Pulmonary artery endothelial cell (primary cell): ENCODE measurements at places on chromosomes 5 and 9. TPM values are rescaled to one million over a fixed set of nuclear protein-coding genes. Genes with fewer than 3 reads are reported as not detected.
A peak's percentile ranks its signal among the peaks of the same experiment; 100 is the strongest.

TGFBI gene
- total RNA-seq: 6.3 and 16.9 TPM in 2 replicates

LEAP2 gene
- 0.13 and 0.67 TPM in 2 replicates for total RNA-seq

LCN10 gene
- under 0.01 TPM in 1 of 2 replicates, not detected in the other for total RNA-seq

PAX5 gene
- total RNA-seq: not detected in 2 replicates

CA9 gene
- 0.40 TPM in 1 of 2 replicates, not detected in the other for total RNA-seq

PCA3 gene
- total RNA-seq: 0.79 and 1.2 TPM in 2 replicates

GABRA6 gene
- not detected in 2 replicates for total RNA-seq

TCF7 gene
- total RNA-seq: 0.07 and 0.26 TPM in 2 replicates

GRCh38 chr5:114361724-114362196 is at the start of gene KCNN2:
KCNN2 (plus strand) TSS chr5:114362070; CDS start chr5:114362140, 70 bp downstream.
- DNase-seq: peak; percentile 33

GRCh38 chr9:136799854-136800657 is 3.9 kb downstream of the CCDC183 start:
- no peak for DNase-seq

DNA sequence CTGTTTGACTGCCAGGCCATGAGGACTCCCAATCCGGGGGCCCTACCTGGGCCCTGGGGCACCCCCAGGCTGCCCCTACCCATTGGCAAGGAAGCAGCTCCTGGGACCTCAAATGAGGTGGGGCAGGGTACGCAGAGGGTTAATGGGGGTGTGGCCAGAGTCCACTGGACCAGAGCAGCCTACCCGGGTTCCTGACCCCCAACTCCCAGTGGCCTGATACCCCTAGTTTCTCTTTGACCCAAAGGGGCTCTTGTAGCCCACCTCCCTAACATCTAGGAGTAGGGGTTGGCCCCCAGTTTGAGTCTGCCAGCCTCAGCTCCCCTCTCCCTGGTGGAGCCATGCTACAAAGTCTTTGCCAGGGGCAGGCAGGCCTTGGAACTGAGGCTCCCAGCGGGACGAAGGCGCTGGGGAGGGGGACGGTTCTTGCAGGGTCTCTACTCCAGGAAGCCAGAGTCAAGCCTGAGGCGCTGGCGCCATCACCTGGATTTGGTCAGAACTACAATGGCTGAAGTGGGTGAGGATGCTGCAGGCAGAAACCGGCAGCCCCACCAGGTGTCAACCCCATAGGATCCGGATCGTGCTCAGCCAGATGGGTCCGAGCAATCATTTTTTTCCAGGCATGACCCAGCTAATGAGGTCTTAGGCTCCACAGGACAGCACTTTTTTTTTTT is 8.4 kb upstream of the CERCAM start:
- no peak for DNase-seq

DNA sequence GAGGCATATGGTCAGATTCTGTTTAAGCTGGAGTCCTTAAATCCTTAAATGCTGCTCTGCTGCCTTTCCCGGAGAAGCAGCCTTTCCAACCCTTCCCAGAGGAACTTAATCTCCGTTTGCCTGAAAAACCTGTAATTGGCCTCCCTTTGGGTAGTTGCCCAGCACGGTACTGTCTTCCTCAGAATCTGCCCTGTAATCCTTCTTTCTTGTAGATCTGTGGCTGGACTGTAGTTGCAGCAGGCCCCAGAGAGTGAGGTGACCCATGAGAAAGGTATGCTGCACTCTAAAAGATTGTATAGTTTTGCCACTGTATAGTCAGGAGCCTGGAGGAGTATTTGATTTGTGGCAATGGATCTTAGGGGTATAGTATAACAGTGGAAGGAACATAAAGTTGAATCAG is 11.7 kb downstream of the SPIN1 start:
- no peak for DNase-seq

- peak; percentile 46 for DNase-seq
These were observed 27.8 kb downstream of the SUB1 start for GRCh38 chr5:32613050-32613672.

DNA sequence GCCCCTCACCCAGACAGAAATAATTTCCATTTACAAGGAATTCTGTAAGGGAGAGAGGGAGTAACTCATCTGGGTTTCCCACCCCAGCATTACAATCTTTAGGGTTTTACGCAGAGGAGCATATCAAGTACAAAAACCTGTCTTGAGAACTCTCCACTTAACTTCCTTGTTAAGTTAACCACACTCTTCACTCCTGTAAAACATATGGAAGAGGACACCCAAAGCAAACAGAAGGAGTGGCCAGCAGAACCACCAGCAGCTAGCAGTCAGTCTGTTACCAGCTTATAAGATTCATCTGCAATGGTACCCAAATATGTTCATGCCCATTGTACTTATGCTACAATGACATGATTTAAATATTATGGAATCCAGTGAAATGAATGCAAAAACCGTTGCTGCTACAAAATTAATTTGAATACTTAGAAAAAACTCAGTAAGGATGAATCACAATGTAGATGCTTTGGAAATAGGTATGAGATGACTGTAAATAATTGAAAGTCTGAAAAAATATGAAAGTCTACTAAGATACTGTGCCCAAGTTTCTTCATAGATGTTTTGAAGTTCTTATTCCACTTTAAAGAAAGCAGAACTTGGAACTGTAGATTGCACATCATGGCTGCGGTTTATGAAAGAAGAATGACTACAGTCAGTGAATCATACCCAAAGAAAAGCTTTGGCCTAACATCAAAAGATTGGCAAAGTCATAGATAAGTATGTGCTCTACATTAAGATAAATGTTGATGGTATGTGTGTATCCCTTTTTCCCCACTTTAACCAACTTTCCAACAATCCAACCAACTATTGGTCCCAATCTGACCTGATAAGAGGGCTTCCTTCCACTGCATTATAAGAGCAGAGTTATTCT is 233.6 kb downstream of the ACTL7B start:
- DNase-seq: no peak

DNA sequence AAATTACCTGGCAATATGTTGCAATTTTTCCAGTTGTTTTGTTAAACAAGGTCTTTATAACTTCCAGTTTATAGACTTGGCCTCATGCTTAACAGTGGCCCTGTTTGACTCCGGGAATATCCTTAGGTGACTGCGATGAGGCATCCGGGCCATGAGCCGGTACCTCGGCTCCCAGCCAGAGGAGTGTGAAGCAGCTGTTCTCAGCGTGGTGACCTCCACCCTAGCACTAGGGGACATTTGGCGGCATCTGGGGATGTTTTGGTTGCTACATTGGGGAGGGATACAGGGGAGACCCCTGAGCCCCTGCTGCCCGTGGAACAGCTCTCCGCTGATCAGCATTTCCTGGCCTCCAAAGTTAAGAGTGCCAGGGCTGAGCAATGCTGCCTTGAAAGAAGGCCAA is 533.4 kb downstream of the IRX1 start:
- DNase-seq: no peak

DNA sequence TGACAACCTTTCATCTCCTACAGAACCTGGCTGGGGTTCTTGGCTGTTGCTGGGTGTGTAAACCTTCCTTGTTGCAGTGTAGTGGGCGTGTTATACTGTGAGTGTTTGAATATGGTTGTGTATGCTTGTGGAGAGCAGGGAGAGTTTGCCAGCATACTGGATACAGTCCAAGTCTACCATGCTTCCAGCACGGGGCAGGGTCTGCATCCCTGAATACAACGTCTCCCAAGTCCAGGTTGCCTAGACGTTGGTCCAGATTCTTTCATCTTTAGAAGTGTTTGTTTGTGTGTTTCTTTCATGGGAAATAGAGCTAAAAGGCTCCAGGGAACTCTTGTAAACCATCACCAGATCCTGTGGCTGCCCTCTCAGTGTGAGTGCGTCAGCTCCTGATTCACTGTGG is 46.4 kb downstream of the SYK start:
- DNase-seq: no peak

DNA sequence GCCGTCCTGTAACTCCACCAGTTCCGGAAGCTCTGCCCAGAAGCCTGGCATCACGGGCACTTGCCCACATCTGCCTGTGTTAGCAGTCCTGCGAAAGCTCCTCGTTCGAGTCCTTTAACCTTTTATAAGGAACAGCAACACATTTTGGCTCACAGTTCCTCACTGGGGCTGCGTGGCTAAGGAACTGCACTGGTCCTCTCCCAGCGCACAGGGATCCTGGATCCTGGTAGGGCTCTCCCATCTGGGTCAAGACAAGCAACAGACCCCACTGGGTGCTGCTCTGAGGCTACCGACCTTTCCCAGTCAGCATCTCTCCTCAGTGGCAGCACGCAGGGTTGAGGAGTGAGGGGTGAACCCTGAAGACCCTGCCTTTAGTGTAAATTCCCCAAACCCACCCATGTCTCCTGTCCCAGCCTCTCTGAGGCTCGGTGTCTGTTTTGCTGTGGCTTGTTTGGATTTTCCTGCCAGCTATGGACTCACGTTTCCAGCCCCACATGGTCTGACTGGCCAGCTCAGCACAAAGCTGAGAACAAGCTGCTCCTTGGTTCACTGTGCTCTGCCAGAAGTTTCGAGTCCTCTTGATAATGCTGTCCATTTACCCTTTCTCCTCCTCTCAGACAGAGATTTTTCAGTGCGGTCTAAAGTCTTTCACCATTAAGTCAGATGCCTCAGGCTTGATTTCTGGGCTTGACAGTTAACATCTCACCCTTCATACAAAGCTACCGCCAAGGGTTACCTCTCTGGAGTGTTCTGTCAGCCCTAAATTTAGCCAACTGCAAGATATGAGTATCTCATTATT is 80.0 kb downstream of the AK8 start:
- DNase-seq: no peak

DNA sequence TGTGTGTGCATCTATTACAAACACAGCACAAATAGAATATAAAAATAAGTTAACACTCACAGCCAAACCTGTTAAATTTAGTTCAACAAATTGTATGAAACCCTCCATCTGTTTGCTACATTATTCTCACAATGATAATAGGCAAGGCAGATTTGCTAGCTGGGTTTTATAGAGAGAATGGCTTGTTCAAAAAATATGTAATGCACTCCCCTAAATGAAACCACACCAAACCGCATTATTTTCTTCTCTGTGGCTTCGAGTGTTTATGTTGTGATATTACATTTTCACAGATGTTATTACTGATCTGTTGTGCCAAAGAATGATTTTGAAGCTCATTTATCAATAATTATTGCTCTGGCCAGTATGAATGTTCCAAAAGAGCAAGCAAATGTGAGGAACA is 92.9 kb downstream of the SPATA31D1 start:
- DNase-seq: no peak

DNA sequence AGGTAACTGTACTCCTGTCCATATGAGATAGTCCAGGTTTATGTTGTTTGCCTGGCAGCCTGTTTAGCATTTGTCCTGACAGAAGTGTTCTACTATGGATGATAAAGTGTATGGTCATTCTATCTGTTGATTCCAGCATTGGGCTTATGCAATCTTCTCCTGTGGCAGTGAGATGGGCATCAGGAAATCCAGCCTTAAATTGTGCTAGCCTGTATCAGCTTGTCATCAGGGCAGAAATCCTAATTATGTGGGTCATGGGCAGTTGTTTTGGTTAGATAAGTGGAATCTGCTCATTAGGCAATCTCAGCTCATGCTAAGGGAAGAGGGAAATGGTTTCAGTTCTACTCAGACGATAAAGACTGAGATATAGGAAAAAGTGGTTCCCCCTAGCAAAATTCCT is 247.4 kb upstream of the CHD1 start:
- no peak for DNase-seq

DNA sequence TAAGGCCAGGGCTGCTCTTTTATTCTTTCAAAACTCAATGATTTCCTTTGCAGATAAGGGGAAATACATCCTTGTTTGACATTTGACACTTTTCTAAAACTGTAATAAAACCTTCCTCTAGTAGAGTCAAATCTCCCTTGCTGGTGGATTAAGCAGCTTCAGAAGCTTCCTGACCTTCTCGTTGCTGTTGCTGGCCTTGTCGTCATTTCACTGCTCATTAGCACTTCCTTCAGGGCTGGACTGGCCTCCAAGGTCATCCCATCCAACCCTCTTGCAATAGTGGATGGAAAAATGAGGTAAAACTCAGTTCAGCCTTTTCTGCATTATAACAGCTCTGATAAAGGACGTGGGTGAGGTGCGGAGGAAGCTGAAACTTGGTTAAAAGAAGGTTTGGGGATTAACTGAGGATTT is 1.1 kb upstream of the ADAMTSL1 start:
- DNase-seq: no peak

GRCh38 chr9:23672151-23672550 is 153.9 kb downstream of the ELAVL2 start:
- DNase-seq: no peak

DNA sequence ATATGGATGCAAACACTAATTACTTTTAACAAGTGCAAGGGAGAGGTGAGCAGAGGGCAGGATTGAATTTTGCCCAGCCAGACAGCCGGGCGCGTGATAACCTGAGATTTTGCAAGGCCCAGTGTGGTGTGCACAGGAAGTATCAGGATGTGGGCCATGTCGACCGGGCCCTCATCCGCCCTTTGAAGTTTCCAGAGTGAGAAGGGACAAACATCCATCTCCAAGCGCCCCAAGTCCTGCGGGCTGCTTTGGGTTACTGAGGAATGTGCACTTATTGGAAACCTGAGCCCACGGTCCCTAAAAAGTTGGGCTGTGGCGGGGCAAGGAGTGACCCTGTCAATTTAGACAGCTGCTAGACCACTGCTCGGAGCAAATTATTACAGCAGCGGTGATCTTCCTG is 272.2 kb upstream of the IRX2 start:
- DNase-seq: no peak

DNA sequence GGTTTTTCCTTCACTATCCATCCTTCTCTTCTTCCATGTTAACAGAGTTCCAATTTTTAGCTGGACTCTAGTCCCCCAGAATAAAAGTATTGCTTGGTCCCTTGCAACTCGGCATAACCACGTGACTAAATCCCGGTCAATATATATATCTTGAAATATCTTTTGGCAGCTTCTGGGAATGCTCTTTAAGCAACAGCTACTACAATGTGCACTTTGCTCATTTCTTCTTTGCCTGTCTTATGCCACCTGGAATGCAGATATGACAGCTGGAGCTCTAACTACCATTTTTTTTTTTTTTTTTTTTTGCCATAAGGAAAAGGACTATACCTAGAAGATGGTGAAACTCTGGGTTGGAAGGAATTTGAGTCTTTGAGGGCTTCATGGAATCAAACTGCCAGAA is 82.6 kb downstream of the GCNT4 start:
- DNase-seq: no peak

DNA sequence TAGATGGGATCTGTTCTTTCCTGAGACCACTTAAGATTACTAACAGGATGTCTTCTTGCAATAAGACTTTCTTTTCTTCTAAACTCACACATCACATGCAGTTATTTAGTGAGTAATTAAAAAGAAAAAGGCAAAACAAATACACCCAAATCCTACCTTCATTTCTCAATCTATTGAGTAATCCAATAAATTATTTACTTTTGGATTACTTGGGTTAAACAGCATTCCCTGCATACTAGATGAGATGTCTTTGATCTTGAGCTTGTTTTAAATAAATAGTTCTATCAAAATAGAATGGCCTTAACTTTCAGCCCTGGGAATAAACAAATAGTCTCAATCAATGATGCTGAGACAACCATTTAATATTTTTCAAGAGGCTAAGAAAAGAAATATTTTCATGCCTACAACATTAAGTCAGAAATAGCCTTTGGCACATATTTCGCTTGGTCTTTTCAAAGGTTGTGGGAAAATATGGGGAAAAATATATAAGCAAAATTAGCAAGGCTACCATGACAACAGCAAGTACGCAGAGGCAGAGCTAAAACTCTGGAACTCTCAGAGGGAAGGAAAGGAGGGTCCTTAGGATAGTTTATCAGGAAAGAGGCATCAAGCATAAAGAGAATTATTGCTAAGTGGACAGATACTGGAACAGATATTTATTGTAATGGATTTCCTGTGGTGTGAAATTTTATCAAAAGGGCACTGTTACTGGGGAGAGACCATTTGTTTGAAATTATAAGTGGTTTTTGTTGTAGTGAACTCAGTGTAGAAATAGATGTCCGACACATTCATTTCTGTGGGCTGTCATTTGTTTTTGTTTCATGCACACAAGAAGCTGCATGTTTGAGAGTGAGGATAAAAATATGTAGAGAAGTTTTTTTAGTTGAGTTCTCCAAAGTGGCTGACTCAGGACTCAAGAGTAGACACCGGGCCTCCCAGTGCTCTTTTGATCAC is 70.2 kb upstream of the CDH6 start:
- DNase-seq: no peak
